ENCODE measurements at places on chromosomes 7 and 10. TPM values are rescaled to one million over a fixed set of nuclear protein-coding genes. Genes with fewer than 3 reads are reported as not detected.

DNA sequence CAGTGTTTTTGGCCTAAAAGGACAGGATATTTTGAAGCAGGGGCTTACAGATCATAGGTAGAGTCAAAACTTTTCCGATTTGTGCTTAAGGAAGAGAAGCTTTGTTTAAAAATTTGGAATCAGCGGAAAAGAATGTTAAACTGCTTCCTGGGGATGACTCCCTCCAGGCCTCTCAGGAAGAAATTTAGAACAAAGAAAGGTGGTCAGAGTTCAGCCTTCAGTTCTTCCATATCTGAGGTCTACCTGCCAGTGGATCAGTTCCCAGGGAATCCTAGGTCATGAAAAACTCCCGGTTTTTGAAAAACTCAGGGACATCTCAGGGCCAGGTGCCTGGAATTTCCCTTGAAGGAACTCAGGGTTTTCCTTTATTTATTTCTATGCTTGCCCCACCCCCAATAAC, 100.3 kb downstream of the MCU start:
- DNase-seq: no peak

GRCh38 chr7:30843741-30844482, 67.7 kb upstream of the AQP1 start:
- no peak for DNase-seq

- DNase-seq: no peak
Observed at GRCh38 chr7:74307738-74308505, 18.7 kb downstream of the CLIP2 start.

Gene HPSE2
- 0.25 TPM for polyA plus RNA-seq

DNA sequence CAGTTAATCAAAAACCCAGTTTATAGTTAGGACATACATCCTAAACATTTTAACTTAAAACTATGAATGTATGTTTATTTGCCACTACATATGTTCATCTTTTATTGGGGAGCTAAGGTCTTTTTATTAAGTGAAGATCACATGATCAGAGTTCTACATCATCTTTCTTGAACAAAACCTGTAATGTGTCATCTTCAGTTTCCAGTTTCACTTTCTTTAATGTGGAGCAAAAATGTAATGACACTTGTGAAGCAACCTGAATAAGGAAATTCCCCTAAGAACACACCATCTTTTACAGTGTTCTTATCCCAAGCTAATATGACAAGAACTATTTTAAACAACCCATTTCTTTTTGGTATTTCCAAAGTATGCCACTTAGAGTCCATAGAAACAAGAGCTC, 166.7 kb upstream of the BET1 start:
- DNase-seq: no peak

- no peak for DNase-seq
Observed at GRCh38 chr10:34292194-34292565, 522.9 kb downstream of the PARD3 start.

Gene C7orf57
- polyA plus RNA-seq: 0.06 TPM

- no peak for DNase-seq
Observed at GRCh38 chr7:131094685-131095084, 233.0 kb upstream of the MKLN1 start.

Gene ZNF485
- polyA plus RNA-seq: 2.7 TPM
